ENCODE measurements at places on chromosomes 6 and 20.

- DNase-seq = no peak
Measured at GRCh38 chr20:52923123-52923937, 48.8 kb upstream of the TSHZ2 start.

DNA sequence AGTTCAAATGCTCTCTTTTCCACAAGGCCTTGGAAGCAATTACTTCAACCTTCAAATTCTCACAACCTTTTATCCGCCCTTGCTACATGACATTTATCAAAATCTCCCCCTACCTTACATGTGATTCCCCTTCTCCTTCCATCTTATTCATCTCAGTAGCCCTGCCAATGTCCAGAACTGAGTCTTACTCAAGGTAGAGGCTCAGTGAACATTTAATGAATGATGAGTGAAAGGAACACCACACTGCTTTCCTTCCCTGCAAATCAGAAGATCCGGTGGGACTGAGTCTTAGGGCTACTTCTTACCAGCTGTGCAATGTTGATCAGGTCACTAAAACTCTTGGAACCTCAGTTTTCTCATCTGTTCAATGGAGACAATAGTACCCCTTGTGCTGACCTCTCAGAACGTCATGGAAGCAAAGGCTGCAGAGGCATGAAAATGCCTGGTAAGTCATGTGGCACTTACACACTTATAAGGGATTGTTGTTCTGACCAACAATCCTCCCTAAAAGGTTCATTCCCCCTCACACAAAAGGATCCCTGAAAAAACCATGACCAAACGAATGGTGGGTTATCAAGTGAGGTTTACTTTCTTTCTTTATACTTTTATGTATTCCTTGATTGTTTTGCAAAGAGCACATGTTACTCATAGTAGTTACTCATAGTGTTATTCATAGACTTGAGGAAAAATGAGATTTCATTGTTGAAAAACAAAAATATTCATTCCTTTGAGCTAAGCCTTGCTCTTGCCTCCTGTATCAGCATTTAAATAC is 6.5 kb downstream of the MDGA1 start:
- no peak for DNase-seq

GRCh38 chr20:19913927-19914614 is 103.1 kb upstream of the NAA20 start:
- no peak for DNase-seq

GRCh38 chr20:3014662-3015061 is 28.8 kb upstream of the GNRH2 start:
- no peak for DNase-seq

DNA sequence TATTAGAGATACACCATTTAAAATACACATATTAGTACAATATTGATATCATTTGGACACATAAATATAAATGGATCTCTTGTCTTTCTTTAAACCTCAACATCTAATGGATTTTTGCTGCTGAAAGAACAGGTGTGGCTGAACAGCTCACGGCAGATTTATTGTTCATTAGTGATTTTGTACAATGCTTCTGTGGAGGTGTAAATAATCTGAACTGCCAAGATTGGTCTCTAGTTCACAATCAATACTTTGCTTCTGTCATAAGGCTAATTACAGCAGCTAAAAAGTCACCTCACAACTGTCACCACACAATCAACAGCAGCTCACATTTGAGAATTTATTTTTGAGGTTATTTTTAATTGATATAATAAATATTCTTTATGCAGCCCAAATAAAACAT is 162.0 kb upstream of the SIM1 start:
- no peak for DNase-seq

DNA sequence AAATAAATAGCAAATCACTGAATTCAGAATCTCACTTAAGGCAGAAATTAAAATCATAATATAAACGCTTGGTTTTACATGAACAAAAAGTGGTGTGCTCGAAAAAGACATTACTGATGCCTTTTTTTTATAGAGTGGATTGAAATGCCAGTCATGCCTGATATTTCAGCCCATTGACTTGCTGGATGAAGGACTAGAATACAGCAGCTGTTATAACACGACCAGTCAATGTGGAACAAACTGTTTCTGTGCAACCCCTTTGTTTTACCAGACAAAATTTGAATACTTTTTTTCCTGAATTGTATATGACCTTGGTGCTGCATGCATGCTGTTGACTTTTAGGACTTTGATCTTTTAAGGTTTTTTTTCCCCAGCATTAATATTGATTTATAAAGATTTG is 150.0 kb downstream of the QKI start:
- DNase-seq = no peak

GRCh38 chr6:24990236-24990845 is 54.6 kb upstream of the RIPOR2 start:
- DNase-seq = no peak

DNA sequence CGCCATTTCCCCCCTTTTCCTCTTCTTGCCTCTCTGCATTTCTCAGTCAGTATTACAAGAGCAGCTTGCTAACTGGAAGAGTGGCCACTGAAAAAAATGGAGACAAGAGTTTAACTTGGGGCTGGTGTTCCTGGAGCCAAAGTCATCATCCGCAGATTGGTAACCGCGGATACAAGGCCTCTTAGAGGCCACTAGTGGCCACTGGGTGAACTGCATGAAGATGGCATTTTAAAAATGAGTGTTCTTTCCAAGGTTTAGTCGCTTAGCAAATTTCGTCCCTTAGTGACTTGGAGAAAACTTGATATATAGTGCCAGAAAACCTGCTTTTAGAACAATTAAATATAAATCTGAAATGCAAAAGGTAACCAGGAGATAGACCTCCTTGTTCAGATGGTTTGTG is 4.8 kb downstream of the F13A1 start:
- DNase-seq = no peak

DNA sequence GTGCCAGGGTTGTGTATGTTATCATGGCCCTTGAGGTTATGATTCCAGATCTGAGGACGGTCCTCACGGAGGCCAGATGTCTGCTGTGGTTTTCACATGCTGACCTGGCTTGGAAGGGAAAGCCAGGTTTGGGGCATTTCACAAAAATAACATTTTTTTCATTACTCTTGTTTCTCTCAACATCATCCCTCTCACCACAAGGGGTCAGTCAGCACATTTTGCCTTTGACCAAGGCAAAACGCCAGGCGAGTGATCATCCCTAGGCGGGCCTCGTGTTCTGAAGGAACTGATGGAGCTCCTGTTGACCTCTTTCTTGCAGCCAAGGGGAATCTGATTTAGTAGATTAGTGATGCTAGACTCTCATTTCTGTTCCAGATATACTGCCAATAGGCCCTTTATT is 133.5 kb downstream of the TBC1D7 start:
- DNase-seq = no peak

DNA sequence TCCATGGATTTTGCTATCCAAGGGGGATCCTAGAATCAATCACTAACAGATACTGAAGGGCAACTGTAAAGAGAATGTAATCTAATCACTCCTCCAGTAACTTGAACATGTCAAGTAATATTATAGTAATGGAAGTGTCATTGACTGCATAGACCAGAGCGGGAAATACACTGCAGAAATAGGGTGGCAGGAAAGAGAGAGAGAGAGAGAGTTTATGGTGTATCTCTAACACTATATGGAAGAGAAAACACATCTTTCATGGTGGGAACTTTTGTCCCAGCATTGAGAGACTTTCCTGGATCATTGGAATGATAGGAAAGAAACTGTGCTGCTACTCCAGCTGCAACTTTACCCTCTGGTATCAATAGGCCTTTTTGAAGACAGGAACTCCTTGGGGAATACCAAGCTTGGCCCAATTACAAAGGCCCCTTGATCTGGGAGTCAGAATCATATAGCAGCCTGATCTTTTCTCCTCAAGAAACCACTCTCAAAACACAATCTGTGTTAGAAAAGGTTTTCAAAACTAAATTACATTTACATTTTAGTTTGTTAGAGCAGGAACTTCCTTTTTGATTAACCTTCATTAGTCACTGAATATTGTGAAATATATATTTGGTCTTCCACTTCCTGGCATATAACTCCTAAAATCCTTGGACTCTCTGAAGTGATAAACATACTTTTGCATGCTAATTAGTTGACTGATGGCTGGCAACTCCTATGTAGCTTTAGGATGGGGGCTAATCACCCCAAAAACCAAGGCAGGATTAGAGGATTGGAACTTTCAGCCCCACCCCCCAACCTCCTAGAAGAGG is 29.5 kb upstream of the RNGTT start:
- no peak for DNase-seq

DNA sequence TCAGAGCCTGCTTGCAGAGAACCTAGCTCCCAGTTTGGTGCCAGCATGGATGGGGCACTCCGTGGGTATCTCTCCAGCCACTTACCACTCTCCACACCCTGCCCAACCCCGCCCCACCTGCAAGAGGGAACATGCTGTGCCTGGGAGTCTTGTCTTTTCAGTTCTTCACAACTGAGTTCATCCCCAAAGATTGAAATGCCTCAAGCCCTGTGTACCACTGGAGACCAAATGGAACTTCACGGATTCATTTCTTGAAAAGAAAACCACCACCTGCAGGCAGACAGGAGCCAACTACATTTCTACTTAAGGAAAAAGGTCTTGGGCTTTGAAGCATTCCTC is 50.1 kb downstream of the TRERF1 start:
- DNase-seq = no peak

DNA sequence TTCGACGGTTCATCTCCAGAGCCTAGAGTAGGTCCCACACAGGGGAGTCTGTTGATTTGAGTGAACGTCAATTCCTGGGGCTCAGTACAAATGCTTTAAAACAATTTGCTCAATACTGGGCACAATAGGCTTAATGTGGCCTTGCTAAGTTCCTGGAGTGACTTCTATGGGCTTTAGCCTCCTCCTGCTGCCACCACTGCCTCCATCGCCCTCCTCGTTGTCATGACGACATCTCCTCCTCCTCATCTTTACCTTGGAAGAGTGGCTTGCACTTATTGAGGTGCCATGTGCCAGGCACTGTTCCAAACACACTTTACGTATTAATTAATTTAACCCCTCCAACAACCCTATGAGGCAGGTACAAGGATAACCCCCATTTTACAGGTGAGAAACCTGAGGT is 11.8 kb upstream of the ZMYND8 start:
- no peak for DNase-seq

DNA sequence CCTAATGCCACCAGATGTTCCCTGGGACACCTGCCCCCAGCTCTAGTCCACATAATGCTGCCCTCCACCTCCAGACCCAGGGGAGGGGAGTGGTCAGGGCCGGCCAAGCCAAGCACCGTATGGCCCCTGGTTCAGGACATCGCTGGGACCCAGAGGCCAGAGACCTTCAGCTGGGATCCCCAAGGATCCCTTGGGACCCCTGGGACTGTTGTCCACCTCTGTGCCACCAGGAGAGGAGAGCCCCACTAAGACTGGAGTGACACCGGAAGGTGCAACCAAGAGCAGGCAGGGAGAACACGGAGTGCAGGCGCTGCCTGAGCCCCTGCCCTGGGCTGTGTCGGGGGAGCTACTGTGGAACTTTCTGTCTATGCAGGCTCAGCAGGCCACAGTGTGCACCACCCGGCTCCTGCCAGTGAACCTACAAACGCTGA is 43.6 kb downstream of the CTCFL start:
- DNase-seq = no peak

- DNase-seq = no peak
Measured at GRCh38 chr6:163923658-163924411, 509.3 kb downstream of the QKI start.

- no peak for DNase-seq
Measured at GRCh38 chr6:157106487-157106886, 216.8 kb downstream of the TMEM242 start.
